Activated CD4-positive, alpha-beta T cell treated with anti-CD3 and anti-CD28 coated beads for 36 hours (primary cell): ENCODE measurements at places on chromosomes 16 and 17. TPM values are rescaled to one million over a fixed set of nuclear protein-coding genes. Genes with fewer than 3 reads are reported as not detected.

Gene TK2
- total RNA-seq: 6.4 TPM

Gene MMP25
- 0.55 TPM for total RNA-seq

Gene CNGB1
- total RNA-seq: not detected

Gene PDIA2
- total RNA-seq: not detected

Gene KRT20
- total RNA-seq: not detected

Gene C16orf96
- 0.09 TPM for total RNA-seq

Gene PYY
- total RNA-seq: not detected

Gene ELMO3
- total RNA-seq: 4.6 TPM

Gene SLC6A2
- total RNA-seq: not detected

Gene TMEM238L
- not detected for total RNA-seq

Gene NACA2
- not detected for total RNA-seq

Gene MTHFSD
- 22.1 TPM for total RNA-seq

Gene C1QTNF8
- total RNA-seq: not detected

Gene NPIPA3
- 1.2 TPM for total RNA-seq

Gene USP43
- 0.25 TPM for total RNA-seq

Gene TMEM98
- total RNA-seq: 0.41 TPM

Gene RASL10B
- total RNA-seq: 4.0 TPM

Gene RNF43
- total RNA-seq: 1.0 TPM

Gene CES3
- total RNA-seq: 1.6 TPM

Gene TRIM16
- 14.1 TPM for total RNA-seq

Gene KRT33A
- not detected for total RNA-seq

Gene LDHD
- not detected for total RNA-seq

Gene CCL7
- total RNA-seq: not detected

Gene INCA1
- total RNA-seq: 0.28 TPM

Gene STH
- not detected for total RNA-seq

Gene PRKCA
- 77.0 TPM for total RNA-seq

Gene STX4
- 35.9 TPM for total RNA-seq

Gene UBALD2
- total RNA-seq: 299 TPM

Gene RNU2-1
- total RNA-seq: 2,288 TPM

Gene CDH15
- total RNA-seq: not detected

Gene PAM16
- 67.8 TPM for total RNA-seq

Gene LGALS3BP
- total RNA-seq: 64.4 TPM

Gene CDK5R1
- 15.3 TPM for total RNA-seq

Gene CTU2
- total RNA-seq: 29.6 TPM

Gene CD300A
- 5.8 TPM for total RNA-seq

Gene HSBP1
- 73.1 TPM for total RNA-seq

Gene KRT13
- total RNA-seq: not detected

Gene LLGL2
- 9.6 TPM for total RNA-seq

Gene CRK
- 11.6 TPM for total RNA-seq

Gene GNG13
- not detected for total RNA-seq

Gene C16orf54
- total RNA-seq: 21.3 TPM

Gene TBX21
- total RNA-seq: 73.4 TPM

Gene CHD9NB
- total RNA-seq: 0.14 TPM

Gene VTN
- 0.21 TPM for total RNA-seq

Gene TMUB2
- total RNA-seq: 19.8 TPM

Gene KRTAP9-8
- total RNA-seq: not detected

Gene GSG1L
- total RNA-seq: not detected

Gene CACNA1H
- 0.86 TPM for total RNA-seq

Gene VAT1L
- total RNA-seq: 0.05 TPM
